ENCODE measurements at places on chromosomes 4 and X.

GRCh38 chr4:1869530-1870327, 1.5 kb upstream of the NSD2 start:
- no peak for DNase-seq

GRCh38 chr4:112031712-112032328, 113.4 kb upstream of the FAM241A start:
- no peak for DNase-seq

DNA sequence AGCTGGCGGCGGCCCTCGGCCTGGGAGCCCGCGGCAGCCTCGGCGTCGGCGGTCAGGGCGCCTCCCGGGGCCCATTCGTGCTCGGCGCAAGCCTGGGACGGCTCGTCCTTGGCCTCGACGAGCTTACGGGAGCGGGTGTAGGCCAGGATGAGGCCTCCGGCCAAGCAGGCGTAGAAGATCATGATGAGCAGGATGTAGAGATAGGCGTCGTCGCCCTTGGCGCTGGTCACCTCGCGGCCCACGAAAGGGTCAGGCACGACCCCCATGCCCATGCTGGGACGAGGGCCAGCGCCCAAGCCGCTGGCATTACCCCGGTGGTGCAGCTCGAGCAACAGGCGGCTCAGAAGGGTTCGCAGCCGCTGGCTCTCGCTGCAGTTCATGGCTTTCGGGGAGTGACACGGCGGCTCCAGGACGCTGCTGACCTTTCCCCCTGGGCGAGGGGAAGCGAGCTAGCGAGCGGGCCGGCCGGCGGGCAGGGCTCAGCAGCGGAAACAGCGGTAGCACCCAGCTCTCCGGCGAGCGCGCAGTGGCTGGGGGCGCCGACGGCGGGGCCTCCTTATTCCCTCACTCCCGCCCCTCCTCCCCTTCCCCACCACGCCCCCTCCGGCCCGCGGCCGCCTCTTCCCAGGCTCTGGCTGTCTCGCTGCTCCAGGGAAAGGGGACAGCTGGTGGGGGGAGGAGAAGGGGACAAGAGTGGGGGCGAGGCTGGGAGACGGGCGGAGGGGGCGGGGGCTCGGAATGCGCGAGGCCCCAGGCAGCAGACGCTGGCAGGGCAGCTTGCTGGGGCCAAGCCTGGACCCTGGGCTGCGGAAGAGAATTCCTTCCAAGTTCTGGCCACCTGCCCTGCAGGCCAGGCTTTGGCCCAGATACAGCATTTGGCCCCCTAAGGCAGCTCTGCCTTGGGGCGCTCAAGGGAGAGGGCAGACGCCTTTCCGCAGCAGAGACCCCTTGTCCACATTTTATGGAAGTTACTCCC, at the start of gene KCNE5:
Gene KCNE5, minus strand, starts transcription at position 532 of the 976 bp plus-strand sequence. Its CDS starts 152 bp downstream, at position 380.
- no peak for DNase-seq

DNA sequence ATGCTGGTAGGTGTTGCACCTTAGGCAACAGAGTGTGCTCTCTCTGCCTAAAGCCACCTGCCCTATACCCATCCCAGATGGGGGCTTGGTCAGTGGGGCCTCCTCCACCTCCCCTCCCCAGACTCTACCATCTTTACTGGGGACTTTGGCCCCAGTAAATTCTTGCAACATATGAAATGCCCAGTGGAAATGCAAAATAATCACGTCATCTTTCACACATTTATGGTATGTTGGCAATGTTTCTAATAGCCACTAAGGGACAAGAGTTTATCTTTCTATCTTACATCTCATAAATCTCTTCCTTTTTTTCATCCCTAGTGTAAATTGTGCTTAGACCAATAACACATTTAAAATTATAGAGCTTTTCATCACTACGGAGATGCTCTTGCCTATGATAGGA, 103.0 kb upstream of the MAML3 start:
- no peak for DNase-seq

GRCh38 chr4:22389240-22389870, 126.5 kb downstream of the ADGRA3 start:
- peak; percentile 20 for DNase-seq

DNA sequence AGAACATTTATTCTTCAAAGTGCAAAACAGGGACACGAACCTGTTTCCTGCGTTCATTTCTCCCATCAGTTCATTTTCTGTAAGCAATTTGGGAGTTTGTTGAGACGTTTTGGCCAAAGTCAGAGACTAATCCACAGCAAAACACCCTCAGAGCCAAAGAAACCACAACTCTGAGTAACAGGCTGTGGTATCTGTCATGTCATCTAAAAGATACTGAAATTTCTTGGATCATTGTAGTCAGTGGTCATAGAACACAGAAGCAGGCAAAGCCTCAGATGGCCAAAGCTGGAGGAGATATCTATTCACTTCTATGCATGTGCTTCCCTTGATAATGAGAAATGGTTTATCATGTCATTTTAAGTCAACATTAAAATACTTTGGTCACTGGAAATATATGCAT, 485.6 kb upstream of the GALNT7 start:
- no peak for DNase-seq

DNA sequence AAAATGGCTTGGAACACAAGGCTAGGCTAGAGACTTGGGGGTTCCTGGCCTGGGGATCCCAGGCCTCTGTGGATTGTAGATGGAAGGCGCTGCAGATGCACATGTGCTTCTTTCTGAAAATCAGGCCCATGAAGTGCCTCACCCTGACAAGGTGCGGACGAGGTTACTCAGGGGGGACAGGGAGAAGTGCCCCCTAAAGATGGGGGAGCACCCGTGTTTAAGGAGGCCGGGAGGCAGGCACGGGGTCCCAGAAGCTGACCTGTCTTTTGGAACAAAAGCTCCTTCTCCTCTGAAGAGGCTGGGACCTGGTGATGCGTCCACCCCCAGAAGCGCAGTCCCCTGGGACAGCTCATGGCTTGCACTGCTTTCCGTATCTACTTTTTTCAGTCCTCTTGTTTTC, 2.4 kb downstream of the PDZD4 start:
- DNase-seq = no peak

GRCh38 chr4:125382995-125383394, 68.2 kb downstream of the FAT4 start:
- no peak for DNase-seq

GRCh38 chr4:102170910-102171309, 174.4 kb downstream of the SLC39A8 start:
- DNase-seq = no peak

GRCh38 chr4:124483048-124483906, 229.3 kb downstream of the ANKRD50 start:
- no peak for DNase-seq

- no peak for DNase-seq
Measured at GRCh38 chr4:49058306-49058705, 72.2 kb downstream of the CWH43 start.

DNA sequence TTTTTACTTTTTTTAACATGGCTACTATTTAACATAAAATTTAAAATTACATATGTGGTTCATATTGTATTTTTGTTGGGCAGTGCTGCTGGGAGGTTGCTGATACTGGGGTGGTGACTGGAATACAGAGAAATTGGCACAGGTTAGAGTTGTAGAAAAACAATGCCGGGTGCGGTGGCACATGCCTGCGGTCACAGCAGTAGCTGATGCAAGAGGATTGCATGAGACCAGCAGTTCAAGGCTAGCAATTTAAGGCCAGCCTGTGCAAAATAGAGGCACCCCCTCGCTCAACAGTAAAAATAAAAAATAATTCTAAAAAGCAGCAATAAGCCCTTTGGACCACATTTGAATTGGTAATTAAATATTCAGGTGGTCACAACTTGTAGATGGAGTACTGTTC, 11.8 kb upstream of the CPE start:
- no peak for DNase-seq

DNA sequence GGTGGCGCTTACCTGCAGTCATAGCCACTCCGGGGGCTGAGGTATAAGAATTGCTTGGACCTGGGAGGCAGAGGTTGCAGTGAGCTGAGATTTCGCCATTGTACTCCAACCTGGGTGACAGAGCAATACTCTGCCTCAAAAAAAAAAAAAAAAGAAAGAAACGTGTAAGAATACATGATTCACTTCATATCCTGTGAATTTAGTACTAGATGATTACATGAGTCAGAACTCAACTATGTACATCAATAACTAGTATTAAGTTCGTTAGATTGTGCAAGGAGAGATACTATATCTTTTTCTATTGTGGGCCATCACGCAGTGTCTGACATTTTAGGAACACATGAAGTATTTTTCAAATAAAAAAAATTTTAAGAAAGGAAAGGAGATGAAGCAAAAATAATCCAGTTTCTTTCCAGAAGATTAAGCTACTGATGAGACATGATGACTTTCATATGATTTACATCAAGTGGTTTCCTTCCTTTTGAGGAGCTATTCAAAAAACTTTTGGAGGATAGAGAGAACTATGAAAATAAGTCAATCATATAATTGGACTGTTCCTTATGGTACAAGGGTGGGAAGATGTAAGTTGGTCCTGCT, 64.7 kb upstream of the EXOC1L start:
- no peak for DNase-seq

GRCh38 chr4:113349430-113349829, 300.0 kb downstream of the ANK2 start:
- no peak for DNase-seq
